NCI-H510A treated with DMSO at 0.1 percent for 48 hours (cell line): ENCODE measurements at places on chromosomes 7 and 10.

DNA sequence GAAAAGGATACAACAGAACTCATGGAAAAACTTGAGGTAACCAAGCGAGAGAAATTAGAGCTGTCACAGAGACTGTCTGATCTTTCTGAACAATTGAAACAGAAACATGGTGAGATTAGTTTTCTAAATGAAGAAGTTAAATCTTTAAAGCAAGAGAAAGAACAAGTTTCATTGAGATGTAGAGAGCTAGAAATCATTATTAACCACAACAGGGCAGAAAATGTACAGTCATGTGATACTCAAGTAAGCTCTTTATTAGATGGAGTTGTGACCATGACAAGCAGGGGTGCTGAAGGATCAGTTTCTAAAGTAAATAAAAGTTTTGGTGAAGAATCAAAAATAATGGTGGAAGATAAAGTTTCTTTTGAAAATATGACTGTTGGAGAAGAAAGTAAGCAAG is 62.1 kb downstream of the AKAP9 start:
- no peak for DNase-seq

DNA sequence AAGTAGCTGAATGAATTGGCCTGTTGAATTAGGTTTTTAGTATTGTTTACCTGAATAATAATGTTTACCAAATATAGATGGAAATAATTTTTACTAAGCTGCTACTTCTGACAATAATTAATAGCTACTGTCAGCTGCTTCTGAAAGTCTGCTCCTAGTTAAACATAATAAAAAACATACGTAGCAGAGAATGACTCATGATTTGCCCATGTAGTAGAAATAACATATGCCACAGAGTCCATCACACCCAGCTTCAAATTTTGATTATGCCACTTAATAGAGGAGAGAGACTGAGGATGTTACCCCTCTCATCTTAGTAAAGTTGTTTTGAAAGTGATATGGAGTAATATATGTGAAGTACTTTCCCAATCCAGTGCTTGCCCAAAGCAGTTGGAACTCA is 57.6 kb upstream of the MDFIC start:
- no peak for DNase-seq

GRCh38 chr10:110009736-110010475 is 2.1 kb downstream of the ADD3 start:
- DNase-seq = no peak

DNA sequence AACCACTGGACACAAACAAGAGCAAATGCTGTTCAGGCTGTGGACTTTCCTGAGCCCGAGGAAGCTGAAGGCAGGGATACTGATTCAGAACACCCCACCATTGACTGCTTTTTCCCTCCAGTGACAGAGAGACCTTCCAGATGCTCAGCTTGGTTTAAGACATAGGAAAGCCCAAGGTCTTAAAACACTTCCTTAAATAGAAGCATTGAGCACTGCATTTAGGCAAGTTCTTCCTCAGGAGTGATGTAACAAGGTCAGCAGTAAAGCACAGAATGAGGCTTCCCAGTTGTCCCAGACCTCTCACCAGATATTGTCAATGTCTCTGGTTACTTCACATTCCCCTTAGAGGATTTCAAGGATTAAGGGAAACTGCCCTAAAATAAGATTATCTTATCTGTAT is 19.6 kb upstream of the CDCA7L start:
- DNase-seq = no peak

DNA sequence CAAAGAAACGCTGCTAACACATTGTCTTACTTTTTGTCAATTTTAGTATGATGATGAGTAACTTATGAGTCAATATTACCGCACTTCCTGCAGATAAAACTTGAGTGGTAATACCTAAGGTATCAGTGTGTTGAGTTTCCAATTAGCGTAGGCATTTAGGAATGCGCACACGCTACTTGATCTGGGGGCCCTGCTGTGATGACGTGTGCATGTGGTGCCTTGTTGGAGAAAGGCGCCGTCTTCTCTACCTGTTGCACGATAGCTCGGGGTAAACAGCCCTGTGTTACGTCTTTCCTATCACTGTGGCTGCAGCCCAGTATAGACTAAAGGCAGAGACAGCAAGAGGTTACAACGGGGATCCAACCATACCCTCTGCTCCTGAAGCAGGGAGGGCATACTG is 476.8 kb upstream of the ADARB2 start:
- DNase-seq = no peak
